ENCODE measurements at places on chromosomes 7 and 10. TPM values are rescaled to one million over a fixed set of nuclear protein-coding genes. Genes with fewer than 3 reads are reported as not detected.

- H3K27ac ChIP-seq = no peak overlapping the region
- peaks cover 8% of the 10 kb centered on the region for H3K4me1 ChIP-seq
- H3K27me3 ChIP-seq = no peaks in the 10 kb centered on the region
- no peak for DNase-seq
- H3K4me3 ChIP-seq = no peak overlapping the region
Measured at GRCh38 chr10:3978761-3979160, 193.8 kb upstream of the KLF6 start.

DNA sequence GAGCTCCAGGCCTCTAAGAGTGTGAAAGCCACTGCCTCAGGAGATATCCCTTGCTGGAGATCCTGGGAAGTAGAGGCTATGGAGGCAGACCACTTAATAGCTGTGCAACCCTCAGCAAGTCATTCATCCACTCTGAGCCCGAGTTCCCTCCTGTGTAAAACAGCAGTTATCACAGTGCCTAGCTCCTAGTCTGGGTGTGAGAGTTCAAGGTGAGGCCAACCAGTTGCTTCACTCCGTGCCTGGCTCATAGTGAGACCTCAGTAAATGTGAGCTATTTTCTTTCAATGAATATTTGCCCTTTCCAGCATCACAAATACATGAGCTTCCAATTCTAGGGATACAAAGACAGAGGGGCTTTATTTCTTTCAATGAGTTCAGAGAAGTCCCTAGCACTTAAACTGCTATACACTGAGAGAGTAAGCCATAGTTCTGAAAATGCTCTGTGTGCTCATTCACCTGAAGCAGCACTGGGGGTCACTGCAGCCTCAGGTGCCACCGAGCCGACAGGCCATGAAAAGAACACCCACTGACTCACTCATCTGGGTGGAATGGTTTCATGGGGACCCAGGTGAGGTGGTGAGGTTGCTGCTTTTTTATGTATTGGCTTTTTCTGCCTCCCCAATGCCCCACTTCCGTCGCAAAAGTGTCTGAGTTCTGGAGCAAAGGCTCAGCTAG, 259.8 kb downstream of the KCNMA1 start:
- no peak for DNase-seq
- H3K36me3 ChIP-seq = no peaks in the 10 kb centered on the region
- no peaks in the 10 kb centered on the region for H3K27me3 ChIP-seq
- H3K4me1 ChIP-seq = no peaks in the 10 kb centered on the region
- no peak overlapping the region for H3K4me3 ChIP-seq

- DNase-seq = no peak
- no peaks in the 10 kb centered on the region for H3K36me3 ChIP-seq
- H3K27me3 ChIP-seq = no peaks in the 10 kb centered on the region
- no peak overlapping the region for H3K4me3 ChIP-seq
- H3K27ac ChIP-seq = peak overlapping the region; percentile 55
Measured at GRCh38 chr7:79398138-79398749, 55.2 kb downstream of the MAGI2 start.

GRCh38 chr10:34498821-34499220, 316.3 kb downstream of the PARD3 start:
- H3K27ac ChIP-seq = no peak overlapping the region
- no peaks in the 10 kb centered on the region for H3K27me3 ChIP-seq
- H3K36me3 ChIP-seq = no peaks in the 10 kb centered on the region
- H3K4me1 ChIP-seq = no peaks in the 10 kb centered on the region
- H3K4me3 ChIP-seq = no peak overlapping the region

- peaks cover 34% of the 10 kb centered on the region for H3K27me3 ChIP-seq
- no peaks in the 10 kb centered on the region for H3K4me1 ChIP-seq
- no peak overlapping the region for H3K27ac ChIP-seq
- H3K36me3 ChIP-seq = no peaks in the 10 kb centered on the region
- no peak overlapping the region for H3K4me3 ChIP-seq
Measured at GRCh38 chr7:76133164-76133775, 68.4 kb upstream of the SRRM3 start.

DNA sequence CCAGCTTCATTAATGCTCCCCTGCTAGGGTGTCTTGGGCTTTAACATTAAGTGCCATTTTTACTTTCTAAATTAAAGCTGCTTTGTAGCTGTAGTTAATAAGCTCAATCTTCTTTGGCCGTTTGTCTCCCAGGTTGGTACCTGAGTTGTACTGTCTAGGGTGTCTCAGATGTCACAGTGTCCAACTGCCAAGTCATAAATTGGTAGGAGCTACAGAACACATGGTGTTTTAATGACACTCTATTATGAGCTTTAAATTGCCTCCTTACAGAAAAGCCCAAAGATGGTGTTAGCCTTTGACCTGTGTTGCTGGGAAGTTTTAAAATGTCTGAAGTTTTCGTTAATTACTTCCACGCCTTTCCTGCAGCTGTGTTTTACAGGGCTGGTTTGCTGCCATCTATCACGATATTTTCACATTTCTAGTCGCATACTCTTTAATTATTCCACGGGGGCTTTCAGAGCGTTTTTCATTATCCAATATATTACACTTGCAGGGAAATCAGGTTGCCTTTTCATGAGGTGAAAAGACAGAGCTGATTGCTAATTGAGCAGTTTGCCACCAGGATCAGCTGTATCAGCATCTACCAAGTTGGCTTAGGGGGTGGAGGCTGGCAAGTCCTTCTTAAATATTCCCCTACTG, 247.8 kb upstream of the PLPP4 start:
- DNase-seq = no peak
- no peaks in the 10 kb centered on the region for H3K27me3 ChIP-seq
- no peak overlapping the region for H3K27ac ChIP-seq
- no peaks in the 10 kb centered on the region for H3K4me1 ChIP-seq

DNA sequence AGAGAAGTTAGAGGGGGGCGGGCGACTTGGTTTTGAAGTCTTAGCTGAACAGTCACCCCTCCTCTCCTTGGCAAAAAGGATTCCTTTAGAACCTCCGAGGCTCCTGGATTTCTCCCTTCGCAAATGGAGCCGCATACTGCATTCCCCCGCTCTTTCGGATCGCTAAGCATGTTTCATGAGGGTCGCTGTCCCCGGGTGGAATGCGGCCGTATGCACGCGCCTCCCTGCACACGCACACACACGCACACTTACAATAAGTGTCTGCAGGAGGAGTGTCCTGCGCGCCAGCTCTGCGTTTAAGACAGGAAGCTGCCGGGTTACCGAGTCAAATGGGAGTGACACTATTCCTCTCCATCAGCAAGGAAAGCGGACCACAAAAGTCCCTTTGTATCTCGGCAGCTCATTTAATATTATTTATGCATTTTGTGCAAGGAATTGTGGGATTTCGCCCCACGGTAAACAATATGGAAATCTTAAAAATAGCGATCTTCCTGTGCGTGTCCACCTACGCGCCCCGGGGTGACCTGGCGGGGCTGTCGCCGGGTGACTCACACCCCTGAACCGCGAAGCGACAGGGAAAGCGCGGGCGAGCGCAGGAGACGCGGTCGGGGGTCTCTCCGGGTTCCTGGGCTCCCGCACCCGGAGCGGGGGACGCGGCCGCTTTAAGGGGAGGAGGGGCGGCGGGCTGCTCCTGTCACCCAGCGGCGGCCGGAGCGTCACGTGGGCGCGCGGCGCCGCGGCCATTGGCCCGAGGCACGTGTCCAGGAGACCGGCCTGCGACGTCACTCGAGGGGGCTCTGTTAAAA, 988 bp upstream of the EN2 start:
- H3K4me1 ChIP-seq = peaks cover 5% of the 10 kb centered on the region
- H3K27me3 ChIP-seq = peaks cover 93% of the 10 kb centered on the region
- H3K36me3 ChIP-seq = no peaks in the 10 kb centered on the region

- H3K27ac ChIP-seq = no peak overlapping the region
- peak; percentile 62 for DNase-seq
- no peaks in the 10 kb centered on the region for H3K27me3 ChIP-seq
- no peak overlapping the region for H3K4me3 ChIP-seq
Measured at GRCh38 chr7:158414486-158414961, 173.1 kb downstream of the PTPRN2 start.

DNA sequence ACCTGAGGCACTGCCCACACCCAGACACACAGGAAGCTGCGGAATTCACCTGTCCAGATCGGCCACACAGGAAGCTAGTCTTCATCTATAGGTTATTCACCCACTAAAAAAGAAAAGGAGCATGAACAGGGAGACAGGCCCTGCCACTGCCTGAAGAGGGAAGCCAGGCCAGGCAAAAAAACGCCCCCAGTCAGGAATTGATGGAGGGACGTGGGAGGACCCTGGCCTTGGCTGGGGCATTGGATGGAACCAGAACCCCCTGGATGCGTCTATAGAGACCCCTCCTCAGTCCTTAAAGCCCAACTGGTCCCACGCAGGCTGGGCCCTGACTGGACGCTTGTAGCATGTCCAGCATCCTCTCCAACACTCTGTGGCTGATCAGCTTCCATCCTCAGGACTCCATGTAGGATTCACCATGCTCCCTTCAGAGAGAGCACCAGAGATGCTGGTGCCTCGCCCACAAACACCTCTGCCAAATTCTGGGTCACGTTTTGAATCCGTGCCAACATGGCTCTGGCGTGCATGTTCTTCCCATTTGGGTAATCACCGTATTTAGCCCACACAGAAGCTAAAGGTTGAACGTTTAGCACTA, 259.3 kb upstream of the TCERG1L start:
- no peaks in the 10 kb centered on the region for H3K36me3 ChIP-seq
- no peaks in the 10 kb centered on the region for H3K27me3 ChIP-seq
- no peak overlapping the region for H3K27ac ChIP-seq
- no peaks in the 10 kb centered on the region for H3K4me1 ChIP-seq
- no peak for DNase-seq
- H3K4me3 ChIP-seq = no peak overlapping the region

- H3K36me3 ChIP-seq = peaks cover 12% of the 10 kb centered on the region
- peak overlapping the region; percentile 91 for H3K4me3 ChIP-seq
- peak overlapping the region; percentile 12 for H3K27ac ChIP-seq
- no peak for DNase-seq
Measured at GRCh38 chr10:28679581-28680357, 2.4 kb downstream of the BAMBI start.

- H3K4me1 ChIP-seq = no peaks in the 10 kb centered on the region
- H3K4me3 ChIP-seq = no peak overlapping the region
- no peak for DNase-seq
- no peak overlapping the region for H3K27ac ChIP-seq
- peaks cover 8% of the 10 kb centered on the region for H3K36me3 ChIP-seq
Measured at GRCh38 chr7:158726277-158726807, 21.7 kb upstream of the NCAPG2 start.

DNA sequence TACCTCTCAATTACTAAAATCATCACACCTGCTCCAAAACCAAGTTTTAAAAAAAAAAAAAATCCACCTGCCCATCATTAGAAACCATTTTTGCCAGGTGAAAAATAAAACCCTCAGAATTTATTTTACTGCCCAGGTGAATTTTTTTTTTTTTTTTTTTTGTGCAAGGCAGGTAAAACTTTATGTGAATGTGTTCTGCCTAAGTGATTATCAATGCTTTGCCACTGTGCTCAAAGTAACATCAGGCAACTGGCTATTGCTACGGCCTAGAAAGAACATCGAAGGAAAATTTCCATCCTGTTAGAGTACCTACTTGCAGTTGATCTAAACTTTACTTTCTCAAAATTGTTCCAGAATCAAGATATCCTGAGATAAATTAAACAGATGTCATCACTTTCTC, 512.1 kb downstream of the PARD3 start:
- no peak overlapping the region for H3K4me3 ChIP-seq
- H3K27me3 ChIP-seq = no peaks in the 10 kb centered on the region
- H3K4me1 ChIP-seq = peaks cover 10% of the 10 kb centered on the region
- no peaks in the 10 kb centered on the region for H3K36me3 ChIP-seq
- no peak overlapping the region for H3K27ac ChIP-seq

GRCh38 chr7:148270576-148270975, 320.0 kb upstream of the C7orf33 start:
- no peaks in the 10 kb centered on the region for H3K27me3 ChIP-seq
- no peaks in the 10 kb centered on the region for H3K36me3 ChIP-seq
- H3K4me3 ChIP-seq = no peak overlapping the region
- no peaks in the 10 kb centered on the region for H3K4me1 ChIP-seq
- DNase-seq = no peak

DNA sequence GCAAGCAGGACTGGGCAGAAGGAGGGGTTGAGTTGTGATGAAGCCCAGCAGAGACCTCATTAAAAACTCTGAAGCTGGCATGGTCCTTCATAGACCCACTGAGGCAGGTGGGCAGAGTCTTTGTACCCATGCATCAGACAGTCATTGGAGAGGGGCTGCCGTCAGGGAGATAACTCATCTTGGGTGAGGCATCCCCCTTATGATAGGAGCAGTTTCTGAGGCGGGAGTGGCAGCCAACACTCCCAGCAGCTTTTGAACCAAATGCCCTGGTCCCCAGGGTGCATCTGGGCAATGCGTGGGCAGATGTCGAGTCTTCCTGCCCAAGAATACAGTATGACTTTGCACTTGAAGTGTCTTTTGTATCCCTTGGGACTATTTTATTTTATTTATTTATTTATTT, 68.1 kb downstream of the HTR5A start:
- no peak overlapping the region for H3K4me3 ChIP-seq
- H3K27me3 ChIP-seq = no peaks in the 10 kb centered on the region
- H3K36me3 ChIP-seq = no peaks in the 10 kb centered on the region
- no peaks in the 10 kb centered on the region for H3K4me1 ChIP-seq
- no peak overlapping the region for H3K27ac ChIP-seq
- DNase-seq = no peak

DNA sequence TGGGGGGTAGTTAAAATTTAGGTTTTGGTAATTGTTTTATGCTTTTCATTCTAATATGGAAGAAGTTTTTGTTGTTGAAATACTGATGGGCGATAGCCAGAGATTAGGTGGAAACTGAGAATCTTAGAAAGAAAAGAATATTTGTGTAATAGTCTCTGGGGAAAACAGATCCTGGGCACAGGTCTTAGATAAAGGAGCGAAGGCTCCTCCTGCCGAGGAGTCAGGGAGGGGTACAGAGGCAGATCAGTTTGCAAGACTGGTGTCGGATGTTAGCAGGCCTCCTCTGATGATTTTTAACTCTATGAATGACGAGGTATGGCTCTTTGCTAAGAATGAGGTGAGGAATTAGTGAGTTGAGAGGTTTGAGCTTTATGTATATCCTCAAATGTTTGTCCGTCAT, 339.7 kb downstream of the HGF start:
- no peaks in the 10 kb centered on the region for H3K36me3 ChIP-seq
- peak; percentile 62 for DNase-seq
- no peaks in the 10 kb centered on the region for H3K27me3 ChIP-seq
- no peak overlapping the region for H3K4me3 ChIP-seq
- H3K4me1 ChIP-seq = no peaks in the 10 kb centered on the region
- no peak overlapping the region for H3K27ac ChIP-seq

GRCh38 chr10:102814873-102815661, 22.1 kb downstream of the CYP17A1 start:
- no peak for DNase-seq
- H3K27me3 ChIP-seq = no peaks in the 10 kb centered on the region
- peaks cover 31% of the 10 kb centered on the region for H3K4me1 ChIP-seq
- H3K27ac ChIP-seq = peak overlapping the region; percentile 94
- no peak overlapping the region for H3K4me3 ChIP-seq
- H3K36me3 ChIP-seq = peaks cover 40% of the 10 kb centered on the region

Gene AMPH
- total RNA-seq = 4.4 TPM

Gene OPN1SW
- total RNA-seq = not detected

Gene ZCWPW1
- 2.2 TPM for total RNA-seq

Gene SPOCK2
- 0.36 TPM for total RNA-seq

Gene WNT8B
- total RNA-seq = not detected

Gene MSMB
- total RNA-seq = not detected

Gene SFTPD
- 0.36 TPM for total RNA-seq

Gene CDK6
- total RNA-seq = 45.6 TPM

Gene EVX1
- not detected for total RNA-seq

Gene TCERG1L
- total RNA-seq = not detected

Gene BICC1
- total RNA-seq = 254 TPM
